ENCODE measurements at places on chromosomes 4 and X.

DNA sequence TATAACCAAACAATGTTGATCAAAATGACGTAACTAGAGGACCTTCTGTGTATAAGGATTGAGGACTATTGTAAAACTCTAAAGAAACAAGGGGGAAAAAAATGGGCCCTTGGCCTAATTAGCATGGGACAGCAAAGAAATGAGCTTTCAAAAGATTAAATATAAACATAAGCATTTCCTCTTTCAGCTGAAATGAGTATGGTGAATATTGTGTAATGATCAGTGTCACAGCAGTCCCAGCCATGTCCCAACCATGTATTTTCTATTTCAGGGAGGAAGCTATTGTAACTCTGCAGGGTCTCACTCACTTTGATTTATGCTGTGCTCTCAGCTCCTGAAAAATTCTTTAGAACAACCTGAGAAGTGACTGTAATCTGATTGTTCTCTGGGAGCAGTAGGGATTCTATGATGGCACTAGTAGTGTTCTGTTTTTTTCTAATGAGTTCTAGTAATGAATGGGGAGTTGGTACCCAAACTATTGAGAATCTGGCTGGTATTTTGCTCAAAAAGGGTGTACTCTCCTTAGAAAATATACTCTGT is 25.8 kb downstream of the ANXA10 start:
- DNase-seq, result no peak

DNA sequence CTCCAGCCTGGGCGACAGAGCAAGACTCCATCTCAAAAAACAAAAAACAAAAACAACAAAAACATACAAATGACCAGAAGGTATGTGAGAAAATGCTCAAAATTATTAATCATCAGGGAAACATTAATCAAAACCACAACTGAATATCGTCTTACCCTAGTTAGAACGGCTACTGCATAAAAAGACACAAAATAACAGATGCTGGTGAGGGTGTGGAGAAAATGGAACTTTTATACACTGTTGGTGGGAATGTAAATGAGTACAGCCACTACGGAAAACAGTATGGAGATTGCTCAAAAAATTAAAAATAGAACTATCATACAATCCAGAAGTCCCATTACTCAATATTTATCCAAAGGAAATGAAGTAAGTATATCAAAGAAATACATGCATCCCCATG is 27.3 kb downstream of the IQCM start:
- DNase-seq, result no peak

- no peak for DNase-seq
These were observed 21.0 kb upstream of the FHL1 start for GRCh38 chrX:136126371-136126770.

DNA sequence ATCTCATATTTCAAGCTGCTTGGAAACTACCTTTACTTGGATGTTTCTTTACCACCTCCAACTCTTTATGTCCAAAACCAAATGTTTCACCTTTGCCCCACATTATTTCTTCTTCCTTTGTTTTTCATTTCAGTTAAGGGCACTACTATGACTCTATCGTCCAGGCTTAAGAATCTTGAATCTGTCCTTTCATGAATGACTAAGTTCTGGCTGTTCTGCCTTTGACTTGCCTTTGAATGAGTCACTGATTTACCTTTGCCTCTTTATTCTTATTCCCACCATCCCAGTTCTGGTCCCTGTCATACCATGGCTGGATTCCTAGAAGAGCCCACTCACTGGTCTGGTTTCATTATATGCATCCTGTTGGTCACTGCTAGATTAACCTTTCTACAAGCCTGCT is 30.6 kb upstream of the PLAC1 start:
- no peak for DNase-seq

- peak; percentile 44 for DNase-seq
These were observed 36.6 kb downstream of the CCNG2 start for GRCh38 chr4:77193511-77194102.

All from activated T-helper 1 cell treated with anti-CD3 and anti-CD28 coated beads, Interleukin-2, amount 50 U/mL, for 16 hours (primary cell).